ENCODE measurements at places on chromosomes 1 and 21.
A peak's percentile ranks its signal among the peaks of the same experiment; 100 is the strongest.

GRCh38 chr1:225253784-225254183 lies 174.1 kb downstream of the LBR start:
- DNase-seq, result no peak

- no peak for DNase-seq
Observed at GRCh38 chr1:9112961-9113880, 15.7 kb downstream of the GPR157 start.

GRCh38 chr1:204697893-204698292 lies 12.4 kb upstream of the LRRN2 start:
- no peak for DNase-seq

- no peak for DNase-seq
Observed at GRCh38 chr1:78884685-78885452, 121.7 kb downstream of the ADGRL4 start.

- no peak for DNase-seq
Observed at GRCh38 chr1:23589585-23589986, 30.3 kb upstream of the ID3 start.

- no peak for DNase-seq
Observed at GRCh38 chr1:59670662-59671061, 144.1 kb upstream of the HOOK1 start.

DNA sequence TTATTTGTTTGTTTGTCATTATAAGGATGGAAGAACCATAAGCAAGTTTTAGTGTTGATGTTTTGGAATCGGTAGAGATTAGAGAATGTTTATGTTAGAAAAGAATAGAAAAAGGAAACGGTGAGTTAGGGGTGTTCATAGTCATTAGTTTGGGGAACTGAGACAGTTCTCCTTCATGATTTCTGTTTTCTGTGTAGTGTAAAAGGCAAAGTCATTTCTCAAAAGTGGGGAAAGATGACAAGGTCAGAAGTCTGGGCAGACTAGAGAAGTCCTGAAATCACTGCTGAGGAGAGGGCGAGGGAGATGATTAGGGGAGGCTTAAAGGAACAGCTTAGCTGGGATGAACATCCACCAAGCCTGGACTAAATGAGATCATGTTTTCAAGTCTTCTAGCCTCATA lies 498.9 kb downstream of the TTLL7 start:
- no peak for DNase-seq

DNA sequence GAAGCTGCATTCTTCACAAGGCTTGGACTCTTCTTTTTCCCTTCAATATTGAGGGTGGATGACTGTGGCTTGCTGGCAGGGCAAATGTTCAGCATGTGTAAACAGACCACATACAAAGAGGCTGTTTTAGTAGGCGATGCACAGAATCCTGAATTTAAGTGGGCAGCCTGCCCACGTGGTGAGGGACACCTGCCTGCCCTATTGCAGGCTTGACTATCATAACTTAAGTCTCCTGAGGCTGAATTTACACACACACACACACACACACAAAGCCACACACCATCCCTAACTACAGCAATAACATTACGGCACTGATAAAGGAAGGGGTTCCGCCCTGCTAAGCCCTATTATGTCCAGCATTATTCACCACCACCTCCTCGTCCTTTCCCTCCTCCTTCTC lies 15.9 kb downstream of the SYT2 start:
- DNase-seq, result no peak

GRCh38 chr1:43951021-43951985 lies 4.6 kb downstream of the IPO13 start:
- no peak for DNase-seq

GRCh38 chr1:90384193-90384592 lies 332.9 kb downstream of the BARHL2 start:
- DNase-seq, result no peak

DNA sequence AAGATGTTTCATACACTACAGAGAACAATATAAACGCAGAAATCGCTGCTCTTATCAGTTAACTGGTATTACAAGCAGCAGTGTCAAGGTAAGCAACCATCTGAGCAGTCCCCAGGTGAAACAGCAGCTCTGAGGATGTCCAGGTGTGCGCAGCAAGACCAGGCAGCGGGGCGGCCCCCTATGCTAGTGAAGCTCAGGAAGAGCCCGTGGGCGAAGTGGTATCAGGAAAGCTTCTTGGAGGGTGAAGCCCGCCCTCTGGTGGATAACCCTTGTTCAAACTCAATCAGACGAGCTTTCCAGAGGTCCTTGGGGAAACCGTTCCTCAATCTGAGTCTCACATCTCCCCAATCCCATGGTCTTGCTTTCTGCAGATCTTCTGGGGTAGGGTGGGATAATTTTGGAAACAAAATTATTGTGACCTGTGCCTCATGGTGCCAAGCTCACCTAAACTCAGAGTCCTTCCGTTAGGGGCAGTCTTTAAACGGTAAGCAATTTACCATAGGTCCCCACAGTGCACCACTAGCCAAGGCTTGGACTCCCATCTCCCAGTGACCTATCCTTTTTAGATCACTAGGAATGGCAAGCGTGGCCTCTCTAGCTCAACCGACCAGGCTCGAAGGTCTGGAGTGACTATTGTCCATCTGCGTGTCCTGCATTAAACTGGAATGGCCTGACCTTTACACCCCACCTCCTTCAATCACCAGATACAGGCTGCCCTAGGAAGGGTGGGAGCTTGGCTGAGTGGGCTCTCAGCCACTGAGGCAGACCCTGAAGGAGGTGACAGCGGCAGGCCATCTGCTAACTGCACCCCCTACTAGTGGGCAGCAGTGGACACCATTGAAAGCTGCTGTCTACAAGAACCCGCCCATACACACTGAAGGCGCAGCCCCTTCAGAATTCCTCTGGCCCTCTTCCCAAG lies 13.6 kb upstream of the FAM110D start:
- peak; percentile 77 for DNase-seq

DNA sequence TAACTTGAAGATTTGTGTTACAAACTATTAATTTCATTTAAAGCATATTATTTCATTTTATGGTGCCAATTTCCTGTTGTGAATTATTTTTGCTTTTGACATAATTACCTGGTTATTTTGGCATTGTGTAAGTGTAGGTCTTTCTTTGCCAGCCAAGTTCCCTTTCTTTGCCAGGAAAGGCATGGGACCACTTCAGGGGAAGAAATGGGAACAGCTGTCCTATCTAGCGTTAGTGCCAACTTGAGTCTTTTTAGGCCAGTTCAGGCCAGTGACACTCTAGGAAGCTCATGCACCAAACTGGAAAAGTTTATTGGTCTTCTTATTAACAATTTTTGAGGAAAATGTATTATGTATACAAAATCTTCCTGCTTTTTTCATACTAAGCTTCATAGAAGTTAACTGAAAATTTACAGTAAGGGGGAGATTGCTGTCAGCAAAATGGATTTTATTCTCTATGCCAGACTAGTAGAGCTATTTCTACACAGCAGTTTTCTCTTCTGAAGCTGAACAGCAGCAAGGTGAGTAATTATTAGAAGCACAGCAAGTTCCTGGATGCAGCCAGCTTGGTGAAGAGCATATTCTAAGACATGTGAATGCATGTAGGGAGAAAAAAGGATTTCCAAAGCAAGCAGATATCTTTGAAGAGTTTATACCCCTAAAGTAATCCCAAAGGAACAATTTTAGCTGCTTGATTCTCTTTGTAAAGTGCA lies 914.6 kb upstream of the ADGRL4 start:
- DNase-seq, result no peak

DNA sequence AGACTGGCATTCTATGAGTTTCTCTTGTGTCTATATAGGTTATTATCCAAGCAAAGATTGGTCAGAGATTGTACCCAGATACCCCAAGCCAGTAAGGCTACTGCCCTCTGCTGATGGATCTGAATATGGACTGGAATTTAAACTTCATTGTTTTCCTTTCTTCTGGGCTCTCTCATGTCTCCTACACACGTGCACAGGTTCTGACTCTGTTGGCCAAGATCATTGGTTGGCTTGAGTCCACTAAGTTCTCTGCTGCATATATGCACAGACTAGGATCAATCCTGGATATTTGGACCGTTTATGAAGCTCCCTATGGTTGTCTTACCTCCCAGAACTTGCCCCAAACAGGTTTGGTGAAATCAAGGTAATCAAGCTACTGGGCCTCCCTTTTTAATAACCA lies 69.7 kb downstream of the CC2D1B start:
- DNase-seq, result no peak

GRCh38 chr1:20078171-20078651 lies 8.2 kb downstream of the PLA2G5 start:
- DNase-seq, result no peak

DNA sequence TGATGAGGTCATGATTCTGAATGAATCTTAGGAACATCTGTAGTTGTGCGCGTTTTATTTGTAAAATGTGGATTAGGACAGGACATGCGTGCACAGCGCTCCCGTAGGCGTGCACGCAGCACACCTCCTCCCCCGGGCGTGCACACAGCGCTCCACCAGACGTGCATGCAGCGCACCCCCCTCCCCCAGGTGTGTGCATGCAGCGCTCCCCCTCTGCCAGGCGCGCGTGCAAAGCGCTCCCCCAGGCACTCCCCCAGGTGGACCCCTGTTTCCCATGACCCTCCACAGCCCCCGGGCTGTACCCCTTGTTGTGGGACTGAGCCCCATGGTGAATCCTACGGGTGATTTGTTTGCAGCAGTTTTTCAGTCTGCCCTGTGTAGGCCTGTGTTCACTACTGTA lies 61.6 kb downstream of the S100B start:
- DNase-seq, result no peak

DNA sequence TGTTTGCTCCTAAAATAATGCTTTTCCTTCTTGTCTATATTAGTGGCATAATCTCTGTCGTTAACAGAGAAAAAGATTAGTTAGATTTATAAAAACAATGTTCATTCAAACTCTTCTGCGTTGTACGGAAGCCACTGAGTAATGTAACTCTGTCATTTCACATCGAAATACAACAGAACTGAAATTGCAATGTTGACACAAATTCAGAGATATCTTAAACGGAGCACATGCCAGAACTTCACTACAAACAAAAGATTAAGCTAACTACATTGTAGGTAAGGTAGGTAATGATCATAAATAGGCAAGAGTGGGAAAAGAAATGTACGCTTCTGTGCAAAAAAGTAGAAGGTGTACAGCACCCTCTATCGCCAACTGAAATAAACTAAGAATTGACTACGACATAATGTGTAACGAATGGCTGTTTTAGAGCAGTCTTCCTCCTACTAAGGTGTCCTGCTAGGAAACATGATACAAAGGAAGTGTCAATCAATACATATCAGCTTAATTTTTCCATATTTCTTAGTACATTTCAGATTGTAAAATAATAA lies 56.6 kb downstream of the PCNX2 start:
- no peak for DNase-seq

DNA sequence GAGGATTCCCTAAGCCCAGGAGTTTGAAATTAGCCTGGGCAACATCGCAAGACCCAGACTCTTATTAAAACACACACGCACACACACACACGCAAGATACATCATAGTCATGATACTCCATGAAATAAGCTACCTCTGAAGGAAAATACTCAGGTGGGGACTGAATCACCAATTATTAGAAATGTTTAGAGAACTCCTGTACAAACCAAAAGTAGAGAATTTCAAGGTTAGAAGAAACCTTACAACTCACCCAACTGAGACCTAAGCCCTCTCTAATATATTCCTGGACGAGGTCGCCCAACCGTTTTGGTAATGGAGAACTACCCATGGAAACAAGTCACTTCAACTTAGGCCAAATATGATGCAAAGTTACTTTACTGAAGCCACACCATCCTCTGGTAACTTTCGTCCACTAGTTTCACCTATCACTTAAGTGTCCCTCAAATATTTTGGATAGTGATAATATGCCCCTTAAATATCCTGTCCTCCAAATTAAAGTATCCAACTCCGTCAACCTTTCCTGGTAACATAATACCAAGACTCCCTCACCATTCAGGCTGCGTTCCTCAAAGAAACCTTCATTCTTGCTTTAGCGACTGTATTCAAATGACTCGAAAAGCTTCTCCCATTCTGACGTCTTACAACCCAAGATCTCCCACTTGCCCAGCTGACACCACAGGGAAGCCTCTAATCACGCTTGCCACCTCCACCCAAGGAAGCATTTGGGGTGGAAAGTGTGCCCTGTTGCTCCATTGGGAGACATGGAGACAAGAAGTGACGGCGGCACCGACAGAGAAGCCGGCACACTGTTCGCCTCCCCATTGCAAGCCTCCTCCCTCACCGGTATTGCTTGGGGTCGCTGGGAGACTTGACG lies 856 bp downstream of the NRDC start:
- DNase-seq, result peak; percentile 19

DNA sequence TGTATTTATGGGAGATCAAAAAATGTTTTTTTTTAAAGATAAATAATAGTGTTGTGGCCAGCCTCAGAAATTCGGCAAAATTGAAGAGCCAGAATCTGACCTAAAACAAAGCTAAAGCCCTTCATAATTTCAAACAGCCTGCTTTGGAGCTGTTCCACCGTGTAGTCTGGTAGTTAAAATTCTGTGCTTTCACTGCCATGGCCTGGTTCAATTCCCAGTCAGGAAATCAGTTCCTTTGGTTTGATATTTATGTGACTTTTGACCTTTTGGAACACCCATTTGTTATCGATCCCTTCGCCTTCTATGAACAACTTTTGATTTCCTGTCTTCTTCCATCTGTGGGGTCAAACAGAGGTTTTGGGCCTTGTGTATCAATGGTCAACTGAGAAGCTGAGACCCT lies 179.8 kb downstream of the HFM1 start:
- no peak for DNase-seq

- DNase-seq, result no peak
Observed at GRCh38 chr1:183757061-183757460, 47.9 kb upstream of the RGL1 start.

GRCh38 chr21:37944496-37944895 lies 28.2 kb upstream of the KCNJ6 start:
- no peak for DNase-seq

DNA sequence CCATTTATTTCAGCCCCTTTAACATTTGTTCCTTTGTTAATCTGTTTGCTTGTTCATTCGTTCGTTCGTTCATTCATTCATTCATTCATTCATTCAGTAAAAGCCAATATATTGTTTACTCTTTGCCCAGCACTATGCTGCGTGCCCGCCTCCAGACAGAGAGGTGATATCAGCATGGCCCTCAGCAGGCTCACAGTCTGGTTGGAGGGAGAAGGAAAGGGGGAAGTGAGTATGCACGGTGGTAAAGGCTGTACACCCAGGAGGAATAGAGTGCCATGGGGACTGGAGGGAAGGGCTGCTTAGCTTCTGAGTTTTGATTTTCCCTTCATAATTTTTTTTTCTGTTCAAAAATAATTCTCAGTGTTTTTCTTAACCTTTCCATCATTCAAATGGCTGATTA lies 144.7 kb downstream of the NOS1AP start:
- no peak for DNase-seq

- DNase-seq, result no peak
Observed at GRCh38 chr21:46122758-46123683, 25.1 kb downstream of the COL6A2 start.

DNA sequence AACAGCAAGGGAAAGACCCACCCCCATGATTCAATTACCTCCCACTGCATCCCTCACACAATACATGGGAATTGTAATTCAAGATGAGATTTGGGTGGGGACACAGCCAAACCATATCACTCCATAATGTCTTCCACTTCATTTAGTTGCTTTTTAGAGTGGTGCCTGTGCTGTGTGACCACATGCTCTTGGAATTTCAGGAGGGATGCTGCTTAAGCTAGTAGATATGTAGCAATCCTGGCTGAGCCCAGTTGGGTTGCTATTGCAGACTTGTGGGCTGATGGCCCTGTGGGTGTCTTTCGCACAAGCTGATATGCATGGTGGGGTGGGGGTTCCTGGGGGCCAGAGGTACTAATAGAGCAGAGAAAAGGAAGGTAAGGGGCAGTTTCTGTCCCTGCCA lies 160.4 kb upstream of the SYT6 start:
- DNase-seq, result no peak

Measured in CD4-positive, alpha-beta T cell treated with Interleukin-1 beta for 1 hour (primary cell).